ENCODE measurements at places on chromosomes 11 and 22. TPM values are rescaled to one million over a fixed set of nuclear protein-coding genes. Genes with fewer than 3 reads are reported as not detected.
A peak's percentile ranks its signal among the peaks of the same experiment; 100 is the strongest.

- DNase-seq: no peak
These were observed 12.0 kb upstream of the GAB2 start for GRCh38 chr11:78429660-78430059.

GRCh38 chr22:47091921-47092700, 329.7 kb downstream of the TBC1D22A start:
- DNase-seq: no peak

DNA sequence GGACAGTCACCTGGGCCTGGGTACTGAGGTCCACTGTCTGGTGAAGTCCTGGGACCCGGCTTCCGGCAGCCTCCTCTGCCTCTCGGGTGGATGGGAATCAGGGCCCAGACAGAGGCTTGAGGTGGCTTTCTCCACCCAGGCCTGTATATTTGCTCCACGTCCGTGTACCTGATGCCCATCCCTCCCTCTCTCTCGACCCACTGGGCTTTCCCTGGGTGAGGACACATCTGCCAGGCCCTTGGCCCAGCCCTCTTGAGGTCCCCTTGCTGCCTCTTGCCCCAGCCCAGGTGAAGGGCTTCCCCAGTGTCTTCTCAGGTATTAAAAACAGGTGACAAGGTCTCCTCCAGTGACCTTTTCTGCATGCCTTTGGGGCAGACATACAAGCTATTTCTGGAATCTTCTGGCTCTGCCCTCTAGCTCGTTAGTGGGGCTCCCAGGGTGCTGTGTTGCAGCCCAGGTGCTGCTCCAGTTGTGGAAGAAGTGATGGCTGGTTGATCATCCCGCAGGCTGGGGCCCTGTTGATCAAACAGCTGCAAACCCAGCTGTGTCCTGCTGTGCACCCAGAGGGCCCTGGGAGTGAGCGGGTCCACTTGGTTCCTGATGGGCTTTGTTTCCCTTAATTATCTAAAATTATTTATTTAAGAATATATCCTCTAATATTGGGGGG, 25.5 kb upstream of the ACR start:
- DNase-seq: no peak

- no peak for DNase-seq
These were observed 63.1 kb downstream of the PRSS23 start for GRCh38 chr11:86863476-86863875.

DNA sequence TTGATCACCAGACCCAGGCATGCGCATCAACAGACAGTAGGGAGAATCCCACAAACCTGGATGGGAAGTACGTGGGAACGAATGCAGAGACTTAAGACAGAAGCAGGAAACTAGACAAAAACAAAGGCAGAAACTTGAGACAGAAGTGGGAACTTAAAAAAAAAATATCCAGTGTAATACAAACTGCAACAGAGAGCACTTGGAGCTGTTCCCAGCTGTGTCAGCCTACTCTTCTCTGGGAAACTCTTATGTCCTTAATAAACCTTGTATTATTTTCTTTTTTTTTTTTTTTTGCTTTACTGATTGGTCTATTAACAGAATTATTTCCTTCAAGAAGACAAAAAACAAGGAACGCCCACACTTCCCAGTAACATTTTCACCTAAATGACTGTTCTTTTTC, 1818.1 kb upstream of the RAG2 start:
- no peak for DNase-seq

DNA sequence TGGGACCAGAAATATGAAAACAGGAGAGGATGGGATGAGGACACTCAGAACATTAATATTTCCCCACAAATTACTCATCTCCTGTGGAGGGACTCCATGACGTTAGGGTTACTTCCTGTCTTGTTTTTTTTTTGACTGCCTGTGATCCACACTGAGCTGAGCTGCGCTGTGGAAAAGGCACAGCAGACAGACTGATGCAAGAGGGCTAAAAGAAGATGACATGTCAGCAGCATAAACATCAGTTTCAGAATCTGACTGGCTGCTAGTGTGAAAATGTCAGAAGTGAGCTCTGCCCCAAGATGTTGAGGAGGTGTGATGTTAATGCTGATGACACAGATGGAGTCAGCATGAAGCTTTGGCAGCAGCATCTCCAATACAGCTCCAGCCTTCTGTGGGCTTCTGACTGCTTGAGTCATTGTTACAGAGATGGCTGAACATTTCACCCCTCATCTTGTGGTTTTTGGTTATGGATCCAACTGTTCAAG, 286.8 kb downstream of the BLID start:
- peak; percentile 22 for DNase-seq

DNA sequence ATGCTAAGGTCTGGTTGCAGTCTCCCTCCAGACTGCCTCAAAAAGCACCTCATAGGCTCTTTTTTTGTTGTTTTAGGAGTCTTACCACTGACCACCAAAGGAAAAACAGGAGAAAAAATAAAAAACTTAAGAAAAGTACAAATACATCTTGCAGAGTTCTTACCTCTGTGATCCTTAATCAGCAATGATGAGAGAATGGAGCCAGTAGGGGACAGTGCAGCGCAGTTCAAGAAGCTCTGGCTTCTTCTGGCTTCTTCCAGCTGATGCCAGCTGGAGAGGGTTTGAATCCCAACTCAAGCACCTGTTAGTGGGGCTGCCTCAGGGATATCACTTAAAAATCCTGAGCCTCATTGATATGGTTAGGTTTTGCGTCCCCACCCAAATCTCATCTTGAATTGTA, 223.3 kb upstream of the ISX start:
- DNase-seq: no peak

DNA sequence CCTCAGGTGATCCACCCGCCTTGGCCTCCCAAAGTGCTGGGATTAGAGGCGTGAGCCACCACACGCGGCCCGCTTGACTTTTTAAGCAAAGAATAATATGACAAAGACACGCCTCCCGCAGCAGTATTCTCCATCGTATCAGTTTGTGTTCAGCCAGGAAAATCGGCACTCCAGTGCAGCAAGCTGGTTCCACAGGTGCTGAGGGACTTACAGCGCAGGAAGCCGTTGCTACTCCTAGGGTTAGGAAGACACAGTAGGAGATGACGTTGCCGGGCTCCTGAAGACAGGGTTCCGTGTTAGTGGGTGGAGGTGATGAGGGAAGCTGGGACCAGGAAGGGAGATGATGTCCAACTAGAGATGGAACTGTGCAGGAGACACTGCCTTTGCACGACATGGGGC, 65.8 kb upstream of the CECR2 start:
- DNase-seq: no peak

DNA sequence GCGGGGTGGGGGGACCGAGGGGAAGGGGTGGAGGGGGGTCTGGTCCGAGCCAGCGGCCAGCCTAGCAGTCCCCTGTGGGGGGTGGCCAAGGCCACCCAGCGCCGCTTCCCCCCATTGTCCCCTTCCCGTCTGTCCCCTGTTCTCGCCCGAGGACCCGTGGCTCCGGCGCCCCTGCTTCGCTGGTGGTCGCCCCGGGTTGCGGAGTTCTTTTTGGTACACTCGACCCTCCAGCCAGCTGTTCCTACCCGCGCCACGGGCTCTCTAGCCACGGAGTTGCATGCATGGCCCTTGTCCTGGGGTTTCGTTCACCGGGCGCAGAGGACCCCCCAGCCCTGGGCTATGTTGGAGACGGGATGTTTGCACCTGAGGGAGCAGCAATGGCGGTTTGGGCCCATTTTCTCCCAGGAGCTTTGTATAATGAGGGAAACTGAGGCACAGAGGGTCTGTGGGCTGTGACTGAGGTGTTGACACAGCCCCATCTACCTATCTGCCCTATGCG, 489 bp downstream of the RNF214 start:
- DNase-seq: peak; percentile 79

DNA sequence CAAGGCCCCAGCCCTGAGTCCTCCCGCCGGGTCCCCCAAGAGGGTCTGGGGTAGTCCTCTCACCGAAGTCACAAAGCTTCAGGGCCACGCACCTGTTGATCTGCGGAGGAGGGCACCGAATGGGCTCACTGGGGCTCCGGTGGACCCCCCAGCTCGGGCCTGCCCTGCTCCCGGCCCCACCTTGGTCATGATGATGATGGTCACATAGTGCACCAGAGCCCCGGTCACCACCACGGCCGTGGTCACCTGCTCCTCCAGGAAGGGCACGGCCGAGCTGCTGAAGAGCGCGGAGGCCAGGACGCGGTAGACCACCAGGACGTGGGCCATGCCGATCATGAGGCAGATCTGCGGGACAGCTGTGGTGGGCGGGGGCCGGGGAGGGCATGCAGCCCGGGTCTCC, 13.5 kb upstream of the SIGIRR start:
- DNase-seq: peak; percentile 67

- DNase-seq: peak; percentile 81
These were observed 24.0 kb downstream of the SLCO2B1 start for GRCh38 chr11:75174781-75175370.

- DNase-seq: no peak
These were observed 9.9 kb upstream of the SEC14L3 start for GRCh38 chr22:30481711-30482110.

- no peak for DNase-seq
These were observed 864.5 kb downstream of the NTM start for GRCh38 chr11:132234878-132235277.

DNA sequence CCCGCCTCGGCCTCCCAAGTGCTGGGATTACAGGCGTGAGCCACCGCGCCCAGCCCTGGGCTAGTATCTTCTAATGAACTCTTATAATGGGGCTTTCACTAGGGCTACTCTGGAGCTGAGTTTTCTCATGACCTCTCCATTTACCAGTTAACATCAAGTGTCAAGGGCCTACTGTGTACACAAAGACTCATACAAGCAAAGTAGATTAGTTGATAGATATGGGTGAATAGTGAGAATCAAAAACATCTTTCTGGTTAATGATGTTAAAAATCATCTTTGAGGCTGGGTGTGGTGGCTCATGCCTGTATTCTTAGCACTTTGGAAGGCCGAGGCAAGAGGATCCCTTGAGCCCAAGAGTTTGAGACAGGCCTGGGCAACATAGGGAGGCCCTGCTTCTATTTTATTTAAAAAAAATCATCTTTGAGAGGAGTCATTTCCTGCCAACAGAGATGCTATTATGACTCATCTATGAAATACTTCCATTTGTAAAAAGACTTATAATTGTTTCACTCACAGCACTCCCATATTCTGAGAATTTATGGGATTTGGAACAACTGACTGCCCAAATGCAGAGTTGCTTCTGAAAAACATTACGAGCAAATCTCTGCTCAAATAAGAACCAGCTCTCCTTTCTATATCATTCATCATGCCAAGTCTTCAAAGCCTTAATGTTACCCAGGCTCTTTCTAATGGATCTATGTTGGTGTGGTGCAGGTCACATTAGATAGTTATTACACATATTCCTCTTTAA, 57.0 kb downstream of the GDPD4 start:
- DNase-seq: no peak

DNA sequence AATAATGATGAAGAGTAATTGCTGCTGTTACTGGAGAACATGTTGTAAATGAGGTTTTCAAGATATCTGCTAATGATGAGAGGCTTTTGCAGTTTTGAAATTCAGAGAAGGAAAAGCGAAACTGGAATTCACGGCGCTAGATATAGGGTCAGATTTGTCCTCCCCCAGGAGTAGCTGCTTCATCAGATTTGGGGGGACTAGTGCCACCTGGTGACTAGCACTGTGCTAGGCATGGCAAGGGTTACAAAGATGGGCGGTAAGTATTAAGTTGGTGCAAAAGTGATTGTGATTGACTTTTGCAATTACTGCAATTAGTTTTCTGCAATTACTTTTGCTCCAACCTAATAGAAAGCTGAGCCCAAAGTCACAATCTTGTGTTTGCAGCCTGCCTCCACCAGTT, 879.9 kb upstream of the TENM4 start:
- DNase-seq: no peak

- DNase-seq: peak; percentile 86
These were observed 796 bp upstream of the YIF1A start for GRCh38 chr11:66289548-66290329.

GRCh38 chr22:30333707-30334087, 7.0 kb upstream of the TBC1D10A start:
- no peak for DNase-seq

DNA sequence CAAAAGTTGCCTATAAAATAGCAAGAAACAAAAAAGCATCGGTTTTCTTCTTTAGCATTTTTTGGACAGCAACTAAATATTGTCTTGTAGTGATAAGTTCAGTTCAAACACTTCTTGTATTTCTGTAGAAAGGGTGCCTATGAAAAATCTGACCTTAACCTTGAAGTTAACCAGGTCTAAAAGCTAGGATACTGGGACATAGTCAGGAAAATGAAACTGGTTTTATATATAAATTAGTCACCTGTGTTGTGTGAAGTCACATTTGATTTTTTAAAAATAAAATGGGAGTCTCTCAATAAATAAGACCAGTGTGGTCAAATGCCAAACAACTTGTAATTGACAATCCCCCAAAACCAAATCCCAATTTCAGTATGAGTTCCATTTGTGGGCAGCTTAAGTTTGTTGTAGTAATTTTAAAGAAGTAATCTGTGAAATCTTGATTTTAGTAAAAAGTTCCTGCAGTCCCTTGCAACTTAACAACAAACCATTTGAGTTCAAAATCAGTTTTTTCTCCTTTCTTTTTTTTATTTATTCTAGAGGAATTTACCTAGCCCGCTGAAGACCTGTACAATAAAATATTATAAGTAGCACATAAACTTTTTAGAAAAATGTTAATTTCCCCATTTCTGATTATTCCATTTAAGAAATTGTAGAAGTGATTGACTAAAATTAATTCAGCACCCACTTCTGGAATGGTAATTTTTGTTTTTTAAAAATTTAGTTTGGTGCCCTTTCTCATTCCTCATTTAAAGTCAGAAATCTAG, 84.5 kb upstream of the PPARA start:
- no peak for DNase-seq

The TSKU gene
- 16.2 TPM for total RNA-seq

The GGTLC3 gene
- total RNA-seq: not detected

The NPAS4 gene
- total RNA-seq: not detected

The ANKK1 gene
- not detected for total RNA-seq

The HEPN1 gene
- not detected for total RNA-seq

All from Right ventricle myocardium inferior (tissue), 1 donor.